ENCODE measurements at places on chromosomes 2 and 18. TPM values are rescaled to one million over a fixed set of nuclear protein-coding genes. Genes with fewer than 3 reads are reported as not detected.

DNA sequence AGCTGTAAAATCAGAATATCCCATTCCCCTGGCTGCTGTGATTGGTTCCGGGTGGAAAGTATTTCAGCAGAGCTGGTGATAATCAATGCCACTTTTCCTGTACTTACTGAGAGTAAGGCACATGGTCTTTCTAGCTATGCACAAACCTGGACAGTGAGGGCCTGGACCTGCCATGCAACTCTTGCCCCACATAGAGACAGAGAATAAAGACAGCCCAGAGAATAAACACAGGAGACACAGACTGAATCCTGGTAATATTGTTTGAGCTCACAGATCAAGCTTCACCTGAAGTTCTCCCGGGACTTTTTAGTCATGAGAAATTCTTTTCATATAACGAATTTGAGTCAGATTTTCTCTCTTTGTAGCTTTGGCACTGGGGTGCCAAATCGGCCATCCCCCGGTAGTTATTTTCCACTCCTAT, 81.9 kb downstream of the ACAA2 start:
- H3K27ac ChIP-seq: no peak overlapping the region
- H3K27me3 ChIP-seq: no peaks in the 10 kb centered on the region
- DNase-seq: no peak
- no peak overlapping the region for H3K4me3 ChIP-seq
- H3K36me3 ChIP-seq: no peaks in the 10 kb centered on the region
- peaks cover 19% of the 10 kb centered on the region for H3K4me1 ChIP-seq

DNA sequence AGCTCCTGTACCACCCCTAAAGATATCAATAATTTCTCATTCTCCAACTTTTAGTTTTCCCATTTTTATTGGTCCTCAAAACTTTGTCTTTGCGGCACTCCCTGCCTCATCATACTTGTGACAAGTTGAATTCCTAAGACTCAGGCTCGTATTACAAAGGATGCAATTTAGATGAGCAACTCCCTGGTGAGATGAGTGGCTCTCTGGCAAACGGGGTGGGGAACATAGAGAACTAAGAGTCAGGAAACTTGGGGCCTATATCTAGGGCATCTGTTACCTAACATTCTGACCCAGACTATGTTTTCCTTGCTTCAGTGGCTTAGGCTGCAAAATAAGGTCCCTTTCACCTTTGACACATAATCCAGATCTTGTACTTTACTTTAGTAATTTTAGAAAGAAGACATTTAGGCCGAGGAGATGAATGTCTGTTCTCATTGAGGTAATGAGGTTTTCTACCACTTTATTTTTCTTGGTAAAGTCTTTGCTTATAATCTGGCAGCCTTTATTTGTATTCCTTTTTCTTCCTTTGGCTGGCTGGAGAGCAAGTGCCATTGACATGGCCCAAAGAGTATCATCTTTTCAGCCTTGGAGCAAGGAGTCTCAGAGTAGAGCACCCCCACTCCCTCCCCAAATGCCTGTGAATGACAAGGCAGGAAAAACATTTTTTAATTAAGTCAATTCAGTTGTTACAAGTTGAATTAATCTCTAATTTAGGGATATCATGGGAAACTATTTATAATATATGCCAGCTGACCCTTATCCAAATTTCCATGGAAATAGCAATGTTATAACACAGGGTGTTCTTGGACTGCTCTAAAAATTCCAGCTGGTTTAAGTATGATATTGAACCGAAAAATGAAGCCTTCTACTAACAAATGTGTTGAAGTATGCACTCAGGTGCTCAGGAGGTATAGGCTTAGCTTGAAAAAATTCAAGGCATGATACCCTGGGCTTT, 15.2 kb downstream of the TSPYL6 start:
- peaks cover 7% of the 10 kb centered on the region for H3K4me1 ChIP-seq
- no peaks in the 10 kb centered on the region for H3K36me3 ChIP-seq
- H3K27me3 ChIP-seq: no peaks in the 10 kb centered on the region
- H3K4me3 ChIP-seq: no peak overlapping the region
- H3K27ac ChIP-seq: peak overlapping the region; percentile 14
- no peak for DNase-seq

The NEU4 gene
- total RNA-seq: 0.23 TPM

The NEU2 gene
- not detected for total RNA-seq

- no peak overlapping the region for H3K27ac ChIP-seq
- H3K36me3 ChIP-seq: no peaks in the 10 kb centered on the region
- no peak overlapping the region for H3K4me3 ChIP-seq
- H3K4me1 ChIP-seq: no peaks in the 10 kb centered on the region
- peaks cover 4% of the 10 kb centered on the region for H3K27me3 ChIP-seq
- no peak for DNase-seq
Observed at GRCh38 chr2:171670655-171671054, 16.6 kb upstream of the DYNC1I2 start.

DNA sequence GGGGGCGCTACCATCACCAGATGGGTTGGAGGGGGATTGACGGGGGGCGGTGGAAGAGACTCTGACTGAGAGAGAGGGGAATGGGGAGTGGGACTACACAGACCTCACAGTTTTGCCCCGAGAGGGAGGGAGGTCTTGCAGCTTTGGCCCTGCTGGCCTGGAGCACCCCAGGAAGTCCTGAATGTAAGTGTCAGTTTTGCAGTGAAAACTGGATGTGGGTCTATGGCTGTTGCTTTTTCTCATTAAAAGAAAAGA, 2.4 kb downstream of the TCF7L1 start:
- DNase-seq: no peak
- no peaks in the 10 kb centered on the region for H3K36me3 ChIP-seq
- peaks cover 11% of the 10 kb centered on the region for H3K4me1 ChIP-seq
- peaks cover 4% of the 10 kb centered on the region for H3K27me3 ChIP-seq

DNA sequence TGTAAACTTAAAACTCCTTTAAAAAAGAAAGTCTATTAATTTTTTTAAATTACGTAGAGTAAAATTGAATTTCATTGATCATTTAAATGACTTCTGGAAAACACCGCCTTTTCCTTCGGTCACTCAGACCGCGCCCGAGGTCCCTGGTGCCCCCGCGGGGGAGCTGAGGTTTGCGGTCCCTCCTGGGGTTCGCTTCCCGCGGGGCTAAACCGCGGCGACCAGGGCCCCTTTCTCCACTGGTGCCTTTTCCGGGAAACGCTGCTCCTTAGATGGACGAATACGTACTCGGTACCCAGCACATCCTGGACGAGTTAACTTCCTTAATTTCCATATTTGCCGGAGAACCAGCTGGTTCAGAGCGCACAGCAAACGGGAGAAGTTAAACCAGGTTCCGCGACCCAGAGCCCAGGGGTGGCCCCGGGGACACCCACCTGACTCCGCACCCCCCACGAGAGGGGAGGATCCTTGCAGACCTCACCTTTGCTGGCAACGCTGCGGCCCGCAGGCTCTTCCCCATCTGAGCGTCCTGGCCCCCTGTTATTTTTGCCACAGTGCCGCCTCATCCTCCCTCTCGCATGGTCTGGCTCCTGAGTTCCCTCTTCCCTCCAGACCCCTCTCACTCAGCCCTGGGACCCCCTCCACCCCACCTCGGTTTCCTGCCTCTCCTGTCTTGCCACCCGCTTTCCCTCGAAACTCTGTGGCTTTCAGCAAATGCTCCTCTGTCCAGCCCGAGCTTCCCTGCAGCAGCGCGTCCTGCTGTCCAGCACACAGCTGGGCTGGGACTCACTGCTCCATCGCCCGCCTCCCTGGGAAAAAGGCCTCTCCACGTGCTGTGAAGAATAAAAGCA, 420.0 kb upstream of the MYT1L start:
- H3K27me3 ChIP-seq: no peaks in the 10 kb centered on the region
- no peak overlapping the region for H3K27ac ChIP-seq
- H3K4me1 ChIP-seq: no peaks in the 10 kb centered on the region
- no peaks in the 10 kb centered on the region for H3K36me3 ChIP-seq
- no peak overlapping the region for H3K4me3 ChIP-seq
- DNase-seq: no peak

The AGXT gene
- total RNA-seq: not detected

The VWC2L gene
- total RNA-seq: not detected

DNA sequence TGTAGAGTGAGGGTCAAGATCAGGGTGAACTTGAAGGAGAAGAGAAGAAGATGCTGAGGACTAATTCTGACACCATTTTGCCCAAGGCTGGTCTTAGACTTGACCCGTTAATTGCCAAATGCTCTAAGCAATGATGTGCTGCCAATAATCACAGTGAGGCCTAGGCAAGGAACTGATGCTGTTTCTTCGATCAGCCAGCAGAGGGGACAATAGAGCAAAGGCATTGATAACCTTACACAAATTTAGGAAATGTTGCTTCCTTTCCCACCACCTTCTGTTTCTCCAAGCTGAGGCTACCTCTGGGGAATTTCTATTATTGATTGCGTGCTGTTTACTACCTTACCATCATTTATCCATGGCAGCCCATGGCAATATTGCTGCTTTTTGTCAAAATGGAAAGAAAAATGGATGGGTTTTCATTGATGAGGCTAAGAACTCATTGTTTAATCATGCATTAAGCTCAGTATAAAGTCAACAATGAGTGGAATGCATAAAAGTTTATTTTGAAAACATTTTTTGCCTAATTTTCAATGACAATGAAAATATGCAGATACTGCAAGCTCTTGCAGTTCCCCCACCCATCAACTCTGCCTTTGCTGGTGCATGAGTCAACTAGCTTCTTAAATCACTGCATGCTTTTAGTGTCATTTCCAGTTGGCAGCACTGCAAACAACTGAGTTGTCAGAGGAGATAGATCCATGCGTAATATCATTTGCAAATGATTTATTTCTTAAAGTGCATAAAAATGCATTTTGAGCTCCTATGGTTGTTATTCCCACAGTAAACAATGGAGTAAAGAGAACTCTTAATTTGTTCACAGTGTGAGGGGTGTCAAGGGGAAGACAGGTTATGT, 116.4 kb upstream of the NYAP2 start:
- no peaks in the 10 kb centered on the region for H3K4me1 ChIP-seq
- no peak overlapping the region for H3K27ac ChIP-seq
- no peaks in the 10 kb centered on the region for H3K27me3 ChIP-seq
- no peak for DNase-seq

GRCh38 chr2:50781646-50782045, 250.3 kb downstream of the NRXN1 start:
- no peak for DNase-seq
- H3K36me3 ChIP-seq: no peaks in the 10 kb centered on the region
- no peaks in the 10 kb centered on the region for H3K27me3 ChIP-seq
- no peak overlapping the region for H3K4me3 ChIP-seq
- H3K4me1 ChIP-seq: no peaks in the 10 kb centered on the region

GRCh38 chr2:101762451-101763171, 65.1 kb downstream of the MAP4K4 start:
- peaks cover 54% of the 10 kb centered on the region for H3K4me1 ChIP-seq
- no peaks in the 10 kb centered on the region for H3K27me3 ChIP-seq
- no peak overlapping the region for H3K27ac ChIP-seq
- H3K4me3 ChIP-seq: no peak overlapping the region
- no peak for DNase-seq

The COL4A3 gene
- total RNA-seq: 46.4 TPM

The TNFRSF11A gene
- 2.5 TPM for total RNA-seq

The SP5 gene
- total RNA-seq: 2.5 TPM

DNA sequence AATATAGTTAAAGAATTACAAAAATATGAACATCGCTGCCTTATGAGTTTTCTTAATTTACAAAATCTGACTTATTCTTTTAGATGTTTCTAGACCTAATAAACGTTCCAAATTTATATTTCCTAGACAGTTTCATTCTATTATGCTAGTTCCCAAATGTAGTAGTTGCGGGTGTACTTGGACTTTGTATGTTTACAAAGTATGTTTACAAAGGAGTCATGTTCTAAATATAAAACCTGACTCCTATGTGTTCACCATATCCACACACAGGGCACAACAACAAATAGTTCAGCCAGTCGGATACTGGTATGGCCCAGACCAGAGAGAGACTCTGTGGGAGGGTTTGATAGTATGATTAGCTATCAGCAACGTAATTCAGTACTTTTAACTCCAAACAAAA, 230.7 kb downstream of the KCNH7 start:
- no peaks in the 10 kb centered on the region for H3K27me3 ChIP-seq
- no peak overlapping the region for H3K27ac ChIP-seq
- H3K4me3 ChIP-seq: no peak overlapping the region
- no peak for DNase-seq
- no peaks in the 10 kb centered on the region for H3K4me1 ChIP-seq

DNA sequence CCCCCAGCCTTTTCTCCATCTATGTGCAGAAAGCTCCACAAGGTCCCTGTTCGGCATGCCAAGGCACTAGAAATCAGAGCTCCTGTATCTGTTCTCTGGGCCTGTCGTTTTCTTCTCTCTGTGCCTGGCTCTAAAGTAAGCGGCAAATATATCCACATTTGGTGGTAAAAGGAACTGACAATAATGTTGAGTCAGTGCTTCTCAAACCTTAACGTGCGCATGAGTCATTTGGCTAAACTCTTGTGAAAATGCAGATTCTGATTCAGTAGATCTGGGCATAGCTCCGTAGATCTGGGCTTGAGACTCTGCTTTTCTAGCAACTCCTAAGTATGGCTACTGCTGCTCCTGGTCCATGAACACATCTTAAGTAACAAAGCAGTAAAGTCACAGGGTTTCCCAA, 16.5 kb upstream of the ACSL3 start:
- H3K27ac ChIP-seq: no peak overlapping the region
- no peak overlapping the region for H3K4me3 ChIP-seq
- H3K4me1 ChIP-seq: peaks cover 16% of the 10 kb centered on the region
- H3K27me3 ChIP-seq: no peaks in the 10 kb centered on the region

- H3K36me3 ChIP-seq: no peaks in the 10 kb centered on the region
- no peaks in the 10 kb centered on the region for H3K4me1 ChIP-seq
Observed at GRCh38 chr2:168567836-168568235, 111.8 kb downstream of the CERS6 start.

- no peak overlapping the region for H3K4me3 ChIP-seq
- H3K27me3 ChIP-seq: no peaks in the 10 kb centered on the region
- H3K36me3 ChIP-seq: no peaks in the 10 kb centered on the region
- peaks cover 47% of the 10 kb centered on the region for H3K4me1 ChIP-seq
Observed at GRCh38 chr2:54519841-54520459, 63.8 kb downstream of the SPTBN1 start.

- DNase-seq: no peak
- no peak overlapping the region for H3K27ac ChIP-seq
- peaks cover 5% of the 10 kb centered on the region for H3K4me1 ChIP-seq
- H3K27me3 ChIP-seq: no peaks in the 10 kb centered on the region
Observed at GRCh38 chr2:88658326-88658725, 31.1 kb upstream of the EIF2AK3 start.

The RNF144A gene
- total RNA-seq: 16.0 TPM

DNA sequence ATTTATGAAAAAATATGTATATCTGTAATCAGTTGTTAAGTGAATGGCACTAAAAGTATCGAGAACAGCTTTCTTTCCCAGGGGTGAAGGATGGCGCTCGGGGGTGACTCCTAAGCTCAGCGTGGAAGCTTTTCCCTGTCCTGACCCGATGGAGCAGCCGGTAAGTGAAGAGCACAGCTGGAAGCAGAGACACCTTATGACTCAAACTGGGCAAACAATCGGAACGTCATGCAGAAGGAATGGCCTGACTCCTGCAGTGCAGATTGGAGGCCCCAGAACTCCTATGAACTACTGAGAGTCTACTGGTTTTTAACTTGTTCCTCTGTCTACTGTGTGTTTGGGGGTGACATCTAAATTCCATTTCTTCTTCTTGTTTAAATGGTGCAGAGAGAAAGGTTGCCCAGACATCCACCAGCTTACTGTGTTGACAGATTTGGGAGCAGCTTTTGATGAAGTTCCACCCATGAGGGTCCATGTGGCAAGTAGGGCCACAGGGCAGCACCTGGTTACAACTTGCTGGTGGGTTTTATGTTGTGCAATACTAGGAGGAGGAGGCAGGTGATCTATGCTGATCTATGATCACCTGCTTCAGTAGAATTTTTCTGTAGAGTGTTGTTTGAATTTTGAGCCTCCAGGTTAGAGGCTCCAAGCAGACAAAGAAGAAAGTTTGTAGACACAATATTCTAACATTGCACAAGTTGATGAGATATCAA, 52.8 kb upstream of the TMEM182 start:
- no peaks in the 10 kb centered on the region for H3K36me3 ChIP-seq
- no peaks in the 10 kb centered on the region for H3K4me1 ChIP-seq
- H3K27ac ChIP-seq: no peak overlapping the region
- peaks cover 7% of the 10 kb centered on the region for H3K27me3 ChIP-seq

All from upper lobe of right lung (tissue), 1 donor.